ENCODE measurements at places on chromosomes 2 and 18.
A peak's percentile ranks its signal among the peaks of the same experiment; 100 is the strongest.

DNA sequence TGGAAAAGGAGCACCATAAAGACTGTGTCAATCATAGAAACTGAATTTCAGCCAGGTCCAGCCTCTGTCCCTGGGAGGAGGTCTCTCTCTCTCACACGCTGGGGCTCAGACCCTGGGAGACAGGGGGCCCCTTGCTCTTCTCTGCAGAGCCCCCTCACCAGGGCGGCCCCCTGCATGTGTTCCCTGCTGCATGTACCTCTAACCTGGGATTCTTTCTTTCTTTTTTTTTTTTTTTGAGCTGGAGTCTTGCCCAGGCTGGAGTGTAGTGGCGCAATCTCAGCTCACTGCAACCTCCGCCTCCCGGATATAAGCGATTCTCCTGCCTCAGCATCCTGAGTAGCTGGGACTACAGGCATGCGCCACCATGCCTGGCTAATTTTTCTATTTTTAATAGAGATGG is 46.5 kb downstream of the TPO start:
- DNase-seq: no peak

DNA sequence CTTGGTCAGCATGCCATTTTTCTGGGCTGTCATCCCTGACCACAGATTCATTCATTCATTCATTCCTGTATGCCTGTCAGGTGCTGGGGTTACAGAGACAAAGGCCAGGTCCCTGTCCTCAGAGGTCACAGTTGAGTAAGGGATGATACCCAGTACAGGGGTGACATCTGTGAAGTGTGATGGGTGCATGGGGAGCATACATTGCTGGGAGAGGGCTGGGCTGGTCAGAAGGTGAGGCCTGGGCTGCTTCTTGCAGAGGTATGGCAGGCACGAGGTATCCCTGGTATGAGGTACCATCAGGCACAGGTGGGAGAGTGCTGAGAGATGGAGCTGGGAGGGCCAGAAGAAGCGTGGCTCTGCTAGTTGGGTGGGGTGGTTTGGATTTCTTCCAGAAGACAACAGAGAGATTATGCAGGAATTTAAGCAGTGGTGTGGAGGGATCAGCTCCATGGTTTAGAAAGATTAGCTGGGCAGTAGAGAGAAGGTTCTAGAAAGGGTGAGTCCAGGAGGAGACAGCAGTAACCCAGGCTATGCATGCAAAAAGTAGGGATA is 181.9 kb upstream of the HAAO start:
- no peak for DNase-seq

- no peak for DNase-seq
Measured at GRCh38 chr2:84674099-84674498, 157.8 kb downstream of the DNAH6 start.

DNA sequence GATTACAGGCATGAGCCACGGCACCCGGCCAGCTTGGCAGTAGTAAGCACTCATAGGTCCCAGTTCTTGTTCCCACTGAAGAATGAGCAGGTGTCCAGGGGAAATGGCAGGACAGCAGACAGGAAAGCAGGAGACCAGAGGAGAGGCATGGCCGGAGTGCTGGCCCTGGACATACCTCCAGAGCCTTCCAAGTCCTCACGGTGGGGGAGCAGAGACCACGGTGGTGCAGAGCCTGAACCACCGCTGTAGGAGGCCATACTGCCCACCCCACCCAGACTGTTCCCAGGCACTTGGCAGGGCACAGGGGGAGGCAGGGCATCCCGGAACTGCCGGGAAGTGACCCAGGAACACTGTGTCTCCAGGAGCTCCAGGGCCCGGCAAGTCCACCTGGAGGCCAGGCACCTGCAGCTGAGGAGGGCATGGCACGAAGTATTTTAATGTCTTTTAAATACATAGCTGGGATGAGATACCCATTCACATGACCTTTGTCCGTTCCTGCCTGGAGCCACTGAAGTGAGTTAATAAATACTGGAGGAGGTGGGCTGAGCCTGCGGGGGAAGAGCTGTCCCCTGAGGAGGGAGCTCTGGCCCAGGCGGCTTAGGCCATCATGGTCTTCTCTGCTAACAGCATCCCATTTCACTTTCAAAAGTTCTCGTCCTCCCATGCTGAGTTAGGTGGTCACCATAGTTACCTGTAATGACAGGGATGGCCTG is 49.7 kb upstream of the TFCP2L1 start:
- DNase-seq: no peak

- no peak for DNase-seq
Measured at GRCh38 chr2:65300134-65300760, 72.6 kb downstream of the ACTR2 start.

GRCh38 chr2:219643788-219644398 is 16.5 kb downstream of the SLC4A3 start:
- no peak for DNase-seq

DNA sequence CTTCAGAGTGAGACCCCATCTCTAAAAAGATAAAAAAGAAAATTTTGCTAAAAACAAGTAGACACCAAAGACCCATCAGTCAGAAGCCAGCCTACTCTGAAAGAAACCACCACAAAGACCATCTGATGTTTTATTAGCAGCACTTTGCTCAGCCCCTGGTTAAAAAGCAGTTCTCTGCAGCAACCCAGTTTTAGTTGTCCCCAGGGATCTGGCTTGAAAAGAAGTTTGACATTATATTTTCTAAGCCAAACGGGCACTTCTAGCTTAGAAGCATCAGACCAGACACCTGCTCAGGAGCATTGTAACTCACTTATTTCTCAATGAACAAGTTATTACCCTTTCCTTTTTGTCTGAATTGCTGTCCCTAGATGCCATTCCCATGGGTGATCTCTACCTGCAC is 164.2 kb upstream of the ETAA1 start:
- DNase-seq: no peak

GRCh38 chr2:18299423-18300212 is 260.8 kb downstream of the RDH14 start:
- DNase-seq: no peak

DNA sequence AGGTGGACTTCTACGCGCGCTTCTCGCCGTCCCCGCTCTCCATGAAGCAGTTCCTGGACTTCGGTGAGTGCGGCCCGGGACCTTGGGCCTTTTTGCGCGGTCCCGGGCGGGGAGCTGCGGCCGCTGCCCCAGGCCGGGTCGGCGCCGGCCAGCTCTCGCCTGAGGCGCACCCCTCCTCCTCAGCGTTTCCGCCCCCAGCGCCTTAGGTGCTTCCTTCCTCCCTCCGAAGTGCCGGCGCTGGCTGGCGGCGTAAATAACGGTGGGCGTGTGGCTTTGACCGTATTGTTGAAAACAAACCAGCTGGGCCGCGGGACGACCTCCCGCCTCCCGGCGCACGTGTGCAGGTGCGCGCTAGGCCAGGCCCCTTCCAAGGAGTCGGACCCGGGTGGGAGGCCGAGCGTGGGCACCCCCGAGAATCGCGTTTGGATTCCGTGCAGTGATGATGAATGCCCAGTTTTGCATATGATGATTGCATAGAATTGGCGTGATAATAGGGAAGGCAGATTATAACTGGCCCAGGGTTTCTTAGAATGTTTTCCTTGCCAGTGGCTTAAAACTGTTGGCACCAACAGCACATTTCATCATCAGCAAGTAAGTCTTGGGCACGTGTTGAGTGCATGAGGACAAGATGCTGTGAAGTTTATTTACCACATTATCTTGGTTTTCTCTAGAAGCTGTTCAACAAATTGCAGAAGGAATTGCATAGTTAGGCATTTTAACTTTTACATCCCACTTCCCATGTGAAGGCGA is 569 bp downstream of the PDK1 start:
- DNase-seq: peak; percentile 84

- DNase-seq: no peak
Measured at GRCh38 chr2:205280596-205281236, 401.6 kb upstream of the NRP2 start.
